ENCODE measurements at places on chromosomes 16 and 17.

GRCh38 chr16:72908362-72909167, 139.4 kb downstream of the ZFHX3 start:
- no peak for DNase-seq

- no peak for DNase-seq
Measured at GRCh38 chr17:21381076-21381706, 5.0 kb downstream of the KCNJ12 start.

- DNase-seq, result no peak
Measured at GRCh38 chr17:60231234-60231633, 81.5 kb downstream of the CA4 start.

DNA sequence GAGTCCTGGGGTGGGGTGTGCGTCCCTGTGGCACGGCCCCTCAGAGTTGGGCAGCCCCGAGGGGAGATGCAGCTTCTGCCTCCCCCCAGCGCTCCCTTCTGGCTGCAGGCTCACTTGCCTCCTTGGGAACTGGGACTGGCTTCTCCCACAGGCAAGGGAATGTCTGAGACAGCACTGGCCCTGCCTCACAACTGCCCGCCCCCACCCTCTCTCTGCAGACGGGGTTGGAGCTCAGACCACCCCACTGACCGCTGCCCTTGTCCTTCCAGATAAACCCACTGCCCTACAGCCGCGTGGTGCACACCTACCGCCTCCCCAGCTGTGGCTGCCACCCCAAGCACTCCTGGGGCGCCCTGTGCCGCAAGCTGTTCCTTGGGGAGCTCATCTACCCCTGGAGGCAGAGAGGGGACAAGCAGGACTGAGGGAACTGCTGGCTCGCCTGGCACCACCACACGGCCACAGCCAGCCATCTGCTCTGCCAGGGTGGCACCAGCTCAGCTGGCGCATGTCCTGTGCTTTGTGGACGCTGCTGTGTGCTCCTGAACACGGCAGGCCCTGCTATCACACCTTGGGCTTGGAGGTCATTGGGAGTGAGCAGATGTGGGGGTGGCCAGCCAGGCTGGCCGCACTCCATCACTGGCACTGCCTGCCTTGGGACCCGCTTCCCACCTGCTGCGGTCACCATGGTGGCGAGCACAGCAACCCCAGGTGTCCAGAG, 7.1 kb upstream of the RAB40C start:
- no peak for DNase-seq

GRCh38 chr17:13429201-13429600, 172.5 kb downstream of the HS3ST3A1 start:
- DNase-seq, result no peak

DNA sequence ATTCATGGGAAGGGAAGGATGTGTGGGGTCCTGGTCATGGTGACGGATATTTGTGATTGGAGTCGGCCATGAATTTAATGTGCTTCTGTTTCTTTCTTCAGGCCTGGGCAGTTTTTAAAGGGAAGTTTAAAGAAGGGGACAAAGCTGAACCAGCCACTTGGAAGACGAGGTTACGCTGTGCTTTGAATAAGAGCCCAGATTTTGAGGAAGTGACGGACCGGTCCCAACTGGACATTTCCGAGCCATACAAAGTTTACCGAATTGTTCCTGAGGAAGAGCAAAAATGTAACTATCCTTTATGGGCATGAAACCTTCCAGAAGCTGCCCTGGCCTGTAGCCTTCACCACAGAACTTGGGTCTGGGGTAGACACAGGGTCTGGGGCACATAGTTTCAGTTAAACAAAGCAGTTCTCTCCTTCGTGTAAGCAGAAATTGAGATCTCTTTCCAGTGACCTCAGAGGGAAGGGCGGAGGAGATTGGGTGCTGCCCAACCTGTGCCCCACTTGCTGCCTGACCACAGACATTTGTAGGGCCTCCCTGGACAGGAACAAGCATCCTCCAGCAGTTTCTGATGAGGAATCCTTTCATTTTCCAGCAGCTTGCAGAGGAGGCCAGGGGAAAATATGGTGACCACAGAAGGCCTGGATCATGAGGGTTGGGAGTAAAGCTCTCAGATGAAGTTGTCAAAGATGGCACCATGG, 10.1 kb downstream of the IRF8 start:
- no peak for DNase-seq

DNA sequence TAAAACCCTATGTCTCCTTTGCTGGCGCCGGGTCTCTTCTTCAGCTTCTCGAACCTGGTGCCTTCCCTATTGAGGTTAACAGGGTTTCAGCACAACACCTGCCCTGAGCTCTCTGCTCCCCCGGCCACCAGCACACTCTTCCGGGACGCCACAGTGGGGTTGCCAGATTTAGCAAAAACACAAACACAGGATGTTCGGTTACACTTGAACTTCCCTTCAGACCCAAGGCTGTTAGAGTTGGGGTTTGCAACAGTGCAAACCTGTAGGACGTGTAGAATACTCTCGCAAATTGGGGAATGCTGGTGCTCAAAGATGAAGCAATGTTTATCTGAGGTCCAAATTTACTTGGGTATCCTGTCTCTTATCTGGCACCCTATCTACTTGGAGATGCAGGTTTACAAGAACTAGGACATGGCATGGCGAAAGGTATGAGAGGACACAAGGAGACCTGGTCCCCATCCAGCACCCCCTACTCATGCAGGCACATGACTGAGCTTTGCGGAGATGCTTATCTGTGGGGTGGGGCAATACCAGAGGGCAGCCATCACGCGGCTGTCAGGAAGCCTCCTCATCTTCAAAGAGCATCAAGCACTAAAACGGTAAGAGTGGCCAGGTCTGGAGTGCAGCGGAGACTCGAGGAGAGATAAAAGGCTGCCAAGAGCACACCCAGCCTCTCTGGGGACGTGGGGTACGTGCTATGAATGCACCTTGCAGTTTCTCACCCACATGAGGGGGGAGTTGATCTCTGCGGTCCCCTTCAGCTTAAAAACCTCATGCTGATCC, 52.8 kb downstream of the SDK2 start:
- peak; percentile 65 for DNase-seq

GRCh38 chr16:88835818-88836217, 20.9 kb downstream of the GALNS start:
- no peak for DNase-seq

DNA sequence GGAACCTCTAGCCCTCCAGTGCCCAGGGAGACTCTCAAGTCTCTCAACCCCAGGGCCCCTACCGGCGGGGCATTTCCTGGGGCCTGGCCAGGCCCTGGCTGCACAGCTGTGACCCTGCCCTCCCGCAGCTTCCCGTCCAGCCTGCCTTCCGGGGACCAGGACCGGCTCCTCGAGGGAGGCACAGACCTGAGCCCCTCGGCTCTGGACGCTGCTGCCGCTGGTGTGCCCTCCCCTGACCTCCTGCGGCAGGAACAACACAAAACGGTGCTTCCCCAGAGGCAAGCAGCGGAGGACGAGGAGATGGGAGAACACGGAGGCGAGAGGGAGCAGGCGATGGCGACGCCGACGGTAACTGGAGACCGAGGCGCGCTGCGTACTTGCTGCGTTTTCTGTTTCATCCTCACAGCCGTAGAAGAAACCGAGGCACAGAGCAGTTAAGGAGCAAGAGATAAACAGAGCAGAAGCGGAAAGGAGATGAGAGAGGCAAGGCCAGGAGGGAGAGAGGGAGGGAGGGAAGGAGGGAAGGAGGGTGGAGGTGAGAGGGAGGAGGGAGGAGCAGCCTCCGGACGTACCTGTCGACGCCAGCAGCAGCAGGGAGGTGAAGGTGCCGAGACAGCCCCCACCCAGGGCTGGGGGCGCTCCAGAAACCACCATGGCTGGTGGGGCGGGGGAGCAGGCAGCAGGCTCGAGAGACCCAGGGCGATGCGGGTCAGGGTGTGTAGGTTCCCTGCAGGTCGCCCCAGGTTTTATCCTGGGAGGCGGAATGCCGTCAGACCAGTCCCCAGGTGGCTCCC, at the start of gene PRSS22:
TSS of gene PRSS22 (minus strand) at position 720 of the 794 bp plus-strand sequence. CDS start at position 654, 66 bp downstream.
- no peak for DNase-seq

DNA sequence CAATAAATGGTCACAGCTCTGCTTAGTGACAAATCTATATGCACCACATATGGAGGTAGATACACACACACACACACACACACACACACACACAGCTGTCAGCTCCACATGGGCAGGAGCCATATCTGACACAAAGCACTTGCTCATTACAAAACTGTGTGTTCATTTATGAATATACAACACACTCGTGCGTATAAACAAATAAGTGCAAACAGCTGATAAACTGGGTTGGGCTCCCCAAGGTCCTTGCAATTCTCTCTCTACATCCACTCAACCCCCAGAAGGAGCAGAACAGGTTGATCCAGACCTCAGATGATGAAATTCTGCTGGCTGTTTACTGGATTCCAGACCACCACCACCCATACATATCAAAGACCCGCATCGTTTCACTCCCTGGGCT, 140.7 kb downstream of the XYLT1 start:
- DNase-seq, result no peak

GRCh38 chr17:79760197-79760906, 17.6 kb upstream of the CBX2 start:
- DNase-seq, result no peak

- DNase-seq, result peak; percentile 60
Measured at GRCh38 chr17:56653877-56654276, 60.4 kb downstream of the NOG start.

DNA sequence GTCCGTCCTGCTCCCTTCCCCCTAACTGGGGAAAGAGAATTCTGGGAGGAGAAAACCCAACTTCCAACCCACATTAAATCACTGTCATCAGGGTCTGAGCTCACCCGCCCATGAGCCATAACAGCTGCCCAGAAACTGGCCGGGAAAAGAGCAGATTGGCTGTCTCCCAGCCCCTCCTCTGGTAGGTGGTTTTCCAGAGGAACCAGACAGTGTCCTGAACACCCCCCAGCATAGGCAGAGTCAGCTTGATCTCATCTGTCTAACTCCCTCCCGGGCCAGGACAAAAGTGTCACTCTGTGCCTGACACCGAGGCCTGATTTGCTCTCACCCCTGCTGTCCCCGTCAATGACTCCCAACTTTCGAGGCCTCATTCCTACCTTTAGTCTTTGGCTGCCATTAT, 197.0 kb downstream of the AXIN2 start:
- DNase-seq, result no peak

DNA sequence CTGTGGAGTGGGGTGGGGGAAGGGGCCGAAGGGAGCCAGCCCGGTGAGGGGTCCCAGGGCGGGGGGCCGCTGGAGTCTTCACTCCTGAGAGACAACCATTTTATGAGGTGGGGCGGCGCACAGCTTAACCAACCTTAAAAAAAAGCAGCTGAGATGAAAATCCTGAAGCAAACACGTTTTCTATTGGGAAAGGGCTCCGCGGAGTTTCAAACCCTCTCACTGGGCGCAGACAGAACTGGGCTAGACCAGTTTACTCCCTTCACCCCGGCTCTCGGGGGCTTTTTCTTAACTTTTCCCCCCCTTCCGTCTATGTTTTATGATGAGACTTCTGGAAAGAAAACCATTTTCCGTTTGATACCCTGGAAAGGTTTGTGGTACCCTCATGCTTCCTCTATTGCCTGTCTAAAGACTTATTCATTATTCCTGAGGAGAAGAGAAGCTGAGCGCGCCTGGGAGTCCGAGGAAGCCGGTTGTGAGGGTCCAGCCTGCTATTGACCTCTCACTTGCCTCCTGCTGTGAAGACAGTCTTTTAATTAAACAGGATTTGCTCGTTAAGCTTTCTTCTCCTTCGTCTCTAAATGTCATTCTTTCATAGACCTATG, 482 bp upstream of the SSH2 start:
- DNase-seq, result no peak

GRCh38 chr17:79355165-79355564, 255.7 kb downstream of the RBFOX3 start:
- no peak for DNase-seq

GRCh38 chr16:11078812-11079459, 134.6 kb downstream of the CLEC16A start:
- no peak for DNase-seq

DNA sequence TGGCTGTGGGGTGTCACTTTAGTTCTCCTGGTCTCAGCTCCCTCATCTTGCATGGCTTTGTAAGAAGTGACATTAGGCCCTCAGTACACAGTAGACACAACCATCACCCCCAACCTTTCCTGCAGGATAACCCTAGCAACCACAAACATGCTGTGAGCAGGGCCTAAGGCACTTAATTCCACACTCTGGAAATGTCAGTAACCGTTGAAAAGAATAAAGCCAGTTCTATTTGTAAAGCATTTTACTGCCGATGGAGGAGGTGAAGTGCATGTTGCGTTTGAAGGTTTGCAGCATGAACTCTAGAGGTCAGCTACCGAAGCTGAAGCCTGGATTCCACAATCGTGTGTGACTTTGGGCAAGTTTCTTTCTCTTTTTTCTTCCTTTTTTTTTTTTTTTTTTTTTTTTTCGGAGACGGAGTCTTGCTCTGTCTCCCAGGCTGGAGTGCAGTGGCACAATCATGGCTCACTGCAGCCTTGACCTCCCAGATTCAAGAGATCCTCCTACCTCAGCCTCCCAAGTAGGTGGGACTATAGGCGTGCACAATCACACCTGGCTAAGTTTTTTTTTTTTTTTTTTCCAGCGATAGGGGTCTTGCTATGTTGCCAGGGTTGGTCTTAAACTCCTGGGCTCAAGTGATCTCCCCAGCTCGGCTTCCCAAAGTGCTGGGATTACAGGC, 26.1 kb upstream of the TOB1 start:
- no peak for DNase-seq

DNA sequence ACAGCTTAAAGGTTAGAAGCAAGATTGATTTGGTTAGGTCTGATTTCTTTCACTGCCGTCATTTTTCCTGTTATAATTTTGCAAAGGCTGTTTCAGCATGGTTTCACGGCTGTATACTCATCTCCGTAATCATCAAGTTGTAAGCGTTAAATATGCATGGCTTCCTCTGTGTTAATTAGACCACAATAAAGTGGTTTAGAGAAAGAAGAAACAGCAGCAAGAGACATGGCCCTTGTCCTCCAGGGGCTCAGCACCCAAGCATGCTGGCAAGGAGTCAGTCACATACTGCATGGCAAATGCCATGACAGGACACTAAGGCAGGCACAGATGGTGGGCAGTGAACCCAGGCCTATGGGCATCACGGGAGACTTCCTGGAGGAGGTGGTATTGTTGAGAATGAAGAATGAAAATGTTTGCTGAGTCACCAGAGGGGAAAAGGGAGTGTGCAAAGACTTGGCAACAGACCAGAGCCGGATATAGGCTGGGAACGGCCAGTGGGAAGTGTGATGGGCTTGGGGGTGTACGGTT, 61.4 kb upstream of the PLCG2 start:
- no peak for DNase-seq

Data from T-cell (primary cell).